ENCODE measurements at places on chromosomes 5 and 9.

- peak; percentile 69 for DNase-seq
Measured at GRCh38 chr5:149680810-149681221, 49.3 kb upstream of the PPARGC1B start.

DNA sequence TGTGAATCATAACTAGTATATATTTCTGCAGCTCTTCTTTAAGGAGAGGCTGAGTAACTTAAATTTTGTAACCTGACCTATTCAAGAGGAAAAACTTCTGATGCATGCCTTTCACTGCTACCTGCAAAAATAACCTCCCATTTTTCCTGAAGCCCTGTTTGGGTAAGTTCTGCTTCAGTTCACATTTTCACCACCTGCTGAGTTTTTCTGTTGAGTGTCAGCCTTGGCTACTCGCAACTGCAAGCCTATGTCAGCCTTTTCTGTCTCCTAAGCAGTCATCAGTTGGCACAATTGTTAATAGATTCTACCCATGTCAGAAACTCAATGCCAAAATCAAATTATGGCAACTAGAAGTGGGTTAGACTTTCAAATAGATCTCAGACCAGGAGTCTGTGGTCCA, 8.2 kb upstream of the TNFAIP8 start:
- no peak for DNase-seq

GRCh38 chr9:24144796-24145195, 318.8 kb upstream of the ELAVL2 start:
- no peak for DNase-seq

GRCh38 chr5:66987949-66988838, 208.4 kb downstream of the CD180 start:
- DNase-seq = no peak

DNA sequence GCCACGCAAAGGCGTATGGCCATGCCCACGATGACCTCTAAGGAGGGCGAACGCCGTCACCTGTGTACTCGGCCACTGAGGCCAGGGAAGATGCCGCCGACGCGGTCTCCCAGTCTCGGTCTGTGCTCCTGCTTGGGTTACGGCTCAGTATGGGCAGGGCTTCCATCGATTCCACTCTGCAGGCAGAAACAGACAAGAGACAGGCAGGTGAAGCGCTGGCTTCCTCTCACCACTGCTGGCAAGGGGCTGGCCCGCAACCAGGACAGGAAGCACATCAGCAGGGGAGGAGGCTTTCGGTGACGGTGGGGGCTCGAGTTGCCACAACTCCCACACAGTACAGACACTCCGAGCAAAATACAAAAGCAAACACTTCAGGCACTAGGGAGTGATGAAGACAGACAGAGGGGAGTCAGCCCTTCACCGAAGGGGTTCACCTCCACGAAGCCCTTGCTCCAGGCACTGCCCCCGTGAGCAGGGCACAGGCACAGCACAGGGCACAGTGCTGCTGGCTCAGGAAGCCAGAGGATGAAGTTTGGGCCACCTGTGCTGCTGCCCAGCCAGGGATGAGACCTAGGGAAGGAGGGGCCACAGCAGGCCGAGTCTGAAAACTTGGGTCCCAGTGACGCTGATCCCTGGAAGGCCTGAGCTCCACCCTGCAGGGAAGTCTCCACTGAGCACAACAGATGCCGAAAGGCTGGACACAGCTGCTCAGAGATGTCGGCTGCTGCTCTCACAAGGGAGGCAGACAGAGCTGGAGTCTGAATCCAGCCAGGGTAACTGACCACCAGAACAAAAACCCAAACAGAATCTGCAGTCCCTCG, 91.3 kb downstream of the CAMSAP1 start:
- no peak for DNase-seq

DNA sequence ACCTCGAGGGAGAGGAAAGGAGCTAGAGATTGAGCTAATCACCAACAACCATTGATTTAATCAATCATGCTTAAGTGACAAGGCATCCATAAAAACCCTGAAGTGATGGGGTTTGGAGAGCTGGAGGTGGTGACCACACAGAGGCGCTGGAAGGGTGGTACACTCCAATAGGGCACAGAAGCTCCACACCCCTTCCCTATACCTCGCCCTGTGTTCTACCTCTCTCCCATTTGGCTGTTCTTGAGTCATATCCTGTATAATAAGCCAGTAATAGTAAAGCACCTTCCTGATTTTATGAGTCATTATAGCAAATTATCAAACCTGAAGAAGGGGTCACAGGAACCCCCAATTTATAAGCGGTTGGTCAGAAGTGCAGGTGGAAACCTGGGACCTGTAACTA, 18.3 kb downstream of the ACTL7B start:
- no peak for DNase-seq

GRCh38 chr5:124342584-124342983, 403.9 kb downstream of the ZNF608 start:
- no peak for DNase-seq

DNA sequence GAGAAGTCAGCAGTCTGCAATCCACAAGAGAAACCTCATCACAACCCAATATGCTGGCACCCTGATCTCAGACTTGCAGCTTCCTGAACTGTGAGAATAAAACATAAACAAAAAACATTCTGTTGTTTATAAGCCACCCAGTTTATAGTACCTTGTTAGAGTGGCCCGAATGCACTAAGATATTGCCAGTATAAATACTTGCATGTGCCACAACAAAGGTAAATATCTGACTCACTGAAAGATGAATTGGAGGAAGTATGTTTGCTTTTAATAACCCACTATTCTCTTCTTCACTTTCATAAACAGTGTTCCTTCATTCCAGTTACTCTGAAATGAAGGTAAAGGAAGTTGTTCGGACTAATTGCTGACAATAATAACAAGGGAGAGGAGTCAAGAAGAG, 1163.4 kb upstream of the CDH6 start:
- no peak for DNase-seq

DNA sequence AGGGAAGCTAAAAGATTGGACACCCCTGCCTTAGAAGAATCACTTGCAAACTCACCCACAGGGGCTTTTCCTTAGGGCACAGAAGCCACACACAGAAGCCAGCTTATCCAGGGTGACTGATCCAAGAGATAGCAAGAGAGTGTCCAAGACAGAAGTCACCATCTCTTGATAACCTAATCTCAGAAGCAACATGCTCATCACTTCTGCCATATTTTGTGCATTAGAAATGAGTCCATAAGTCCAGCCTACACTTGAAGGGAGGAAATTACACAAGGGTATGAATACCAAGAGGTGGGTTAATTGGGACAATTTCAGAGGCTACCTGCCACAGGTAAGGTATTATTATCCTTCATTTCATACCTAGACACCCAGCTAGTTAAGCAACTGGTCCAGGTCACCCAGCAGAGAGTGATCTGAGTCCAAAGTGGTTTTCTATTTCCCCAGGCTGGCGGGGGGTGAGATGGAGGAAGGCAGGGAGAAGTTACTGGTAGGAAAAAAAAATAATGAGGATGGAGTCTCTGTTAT, 3.7 kb upstream of the ERGIC1 start:
- DNase-seq = no peak

- no peak for DNase-seq
Measured at GRCh38 chr9:128296340-128297220, 20.5 kb downstream of the SWI5 start.

DNA sequence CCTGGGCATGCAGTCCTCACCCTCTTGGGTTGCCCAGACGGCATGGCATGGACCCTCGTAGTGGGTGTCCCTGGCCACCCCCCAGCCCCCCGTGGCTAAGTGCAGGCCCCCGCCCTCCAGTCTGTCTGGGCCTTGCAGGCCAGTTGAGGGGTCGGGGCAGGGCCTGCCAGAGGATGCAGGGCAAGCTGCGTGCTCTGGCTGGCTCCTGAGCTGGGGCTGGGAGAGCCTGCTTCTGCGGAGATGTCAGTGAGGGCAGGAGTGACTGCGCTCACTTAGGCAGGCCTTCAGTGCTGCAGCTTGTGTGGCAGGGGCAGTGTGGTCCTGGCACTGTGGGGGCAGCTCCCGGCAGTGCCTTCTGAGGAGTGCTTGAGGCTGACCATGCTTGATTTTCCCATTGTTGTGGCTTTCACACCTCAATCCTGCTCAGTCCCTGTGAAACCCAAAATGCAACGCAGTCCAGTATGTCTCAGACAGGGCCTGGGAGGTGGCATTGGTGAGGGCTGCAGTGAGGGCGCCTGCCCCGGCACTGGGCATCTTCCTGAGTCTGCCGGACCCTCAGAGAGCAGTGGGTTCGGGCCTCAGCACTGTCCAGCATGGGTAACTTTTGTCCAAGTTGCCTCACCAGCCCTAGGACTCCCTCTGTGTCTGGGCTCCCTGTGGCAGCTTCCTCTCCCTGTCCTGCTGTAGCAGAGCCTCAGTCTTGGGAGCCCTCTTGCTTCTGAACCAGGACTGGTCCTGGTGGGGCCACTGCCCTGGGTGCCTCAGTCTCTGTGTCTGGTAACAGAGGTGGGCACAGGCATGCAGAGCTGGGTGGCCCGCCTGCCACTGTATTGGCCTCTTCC, 93.0 kb downstream of the PHF2 start:
- DNase-seq = no peak

DNA sequence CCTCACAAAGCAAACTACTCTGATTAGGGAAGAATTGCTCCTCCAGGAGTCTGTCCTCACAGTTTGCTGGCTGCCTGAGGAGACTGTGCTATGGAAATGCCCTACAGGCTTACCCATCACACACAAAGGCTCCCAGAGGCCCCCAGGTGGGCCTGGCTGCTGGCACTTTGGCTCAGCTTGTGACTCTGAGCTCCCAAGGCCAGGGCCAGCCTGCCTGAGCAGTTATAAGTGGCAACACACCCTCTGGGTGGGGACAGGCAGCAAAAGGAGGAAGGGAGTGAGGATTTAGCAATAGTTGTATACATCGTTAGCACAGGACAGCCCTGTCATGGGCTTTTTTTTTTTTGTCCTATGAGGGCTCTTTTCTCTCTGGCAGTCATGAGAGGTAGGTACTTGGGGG, 103.5 kb downstream of the DAPK1 start:
- no peak for DNase-seq

DNA sequence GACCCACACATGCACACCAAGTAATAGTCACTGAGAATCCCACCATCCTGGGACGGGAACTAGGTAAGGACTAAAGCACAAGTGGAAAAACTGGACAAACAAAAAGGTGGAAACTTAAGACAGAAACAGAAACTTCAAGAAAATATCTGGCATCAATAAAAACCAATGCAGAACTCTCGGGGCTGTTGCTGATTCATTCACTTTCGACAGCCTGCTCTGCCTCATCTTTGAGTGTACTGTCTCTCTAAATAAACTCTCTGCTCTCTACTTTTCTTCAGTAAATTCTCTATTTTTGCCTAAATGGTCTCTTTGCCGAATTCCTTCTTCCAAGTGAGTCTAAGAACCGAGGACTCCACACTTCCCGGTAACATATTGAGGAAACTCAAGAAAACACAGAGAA, 116.9 kb downstream of the CDH9 start:
- DNase-seq = no peak

- no peak for DNase-seq
Measured at GRCh38 chr5:181212934-181213333, 7.9 kb upstream of the TRIM7 start.

GRCh38 chr5:139968547-139969261, 74.4 kb downstream of the NRG2 start:
- DNase-seq = peak; percentile 81

DNA sequence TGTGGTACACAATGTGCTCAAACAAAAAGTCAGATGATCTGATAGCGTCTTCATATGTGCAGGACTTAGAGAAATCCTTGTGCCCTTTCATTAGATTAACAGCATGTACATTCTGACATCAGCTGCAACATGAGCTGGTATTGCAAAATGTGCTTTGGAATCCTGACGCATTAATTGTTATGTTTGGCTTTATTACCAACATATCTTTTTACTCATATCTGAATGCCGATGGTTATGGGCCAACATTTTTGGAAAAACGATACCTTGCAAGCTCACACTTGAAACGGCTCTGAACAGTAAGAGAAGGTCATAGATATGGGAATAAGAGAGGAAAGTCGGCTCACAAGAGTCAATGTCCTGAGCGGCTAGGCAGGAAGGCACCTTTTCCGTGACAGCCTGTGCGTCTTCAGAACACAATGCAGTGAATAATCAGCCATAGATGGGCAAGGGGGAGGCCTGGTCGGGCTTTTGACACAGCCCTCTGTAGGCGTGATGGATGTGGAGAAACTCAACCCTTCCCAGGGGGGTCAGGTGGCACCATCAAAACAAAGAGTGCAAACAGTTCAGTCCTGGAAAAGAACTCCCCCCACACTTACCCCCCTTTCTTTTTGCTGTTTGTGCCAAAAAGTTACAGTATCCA, 36.4 kb upstream of the GAS1 start:
- DNase-seq = no peak

DNA sequence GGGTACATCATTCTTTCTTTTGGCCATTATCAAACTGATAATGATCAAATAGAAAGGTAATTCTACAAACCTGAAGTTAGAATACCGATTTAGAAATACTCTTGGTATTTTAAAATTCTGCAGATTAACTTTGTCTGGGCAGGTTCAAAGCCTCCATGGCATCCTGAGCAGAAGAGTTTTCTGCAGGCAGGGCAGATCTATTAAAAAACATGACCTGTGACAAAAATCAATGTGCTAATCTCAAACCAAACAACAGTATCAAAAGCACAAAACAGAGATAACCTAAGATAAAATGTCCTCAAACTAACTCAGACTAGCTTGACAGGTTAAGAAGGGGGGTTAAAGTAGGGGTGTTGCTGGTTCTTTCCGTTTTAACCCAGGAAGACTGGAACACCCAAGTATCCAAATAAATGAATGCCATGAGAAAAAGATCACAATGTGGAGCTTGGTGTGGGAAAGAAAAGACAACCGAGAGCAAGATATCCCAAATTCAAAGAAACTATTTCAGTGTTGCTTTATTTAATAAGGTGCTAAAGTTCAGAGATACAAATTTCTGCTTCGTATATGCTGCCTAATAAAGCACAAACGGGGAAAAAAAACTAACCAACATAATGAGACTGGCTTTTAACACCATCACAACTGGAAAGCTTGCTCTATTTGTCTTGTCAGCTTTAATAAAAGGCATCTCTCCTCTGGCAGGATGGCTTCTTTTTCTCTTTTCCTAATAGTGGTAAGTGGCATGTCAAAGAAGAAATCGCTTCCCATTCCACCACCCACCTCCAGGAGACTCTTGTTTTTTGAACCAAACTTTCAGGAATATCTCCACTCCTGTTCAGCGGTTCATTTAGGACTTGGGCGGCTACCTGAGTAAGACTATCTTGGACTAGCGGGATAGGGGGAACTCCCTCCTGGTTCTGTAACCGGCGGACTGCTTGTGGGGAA, 2.3 kb downstream of the EFNA5 start:
- DNase-seq = no peak
